H7 (cell line): ENCODE measurements at places on chromosomes 1 and 21.

GRCh38 chr1:26429721-26430120 is 2.4 kb upstream of the DHDDS start:
- peak; percentile 59 for DNase-seq

- DNase-seq = no peak
These were observed 96.0 kb upstream of the TRABD2B start for GRCh38 chr1:48093147-48093546.

DNA sequence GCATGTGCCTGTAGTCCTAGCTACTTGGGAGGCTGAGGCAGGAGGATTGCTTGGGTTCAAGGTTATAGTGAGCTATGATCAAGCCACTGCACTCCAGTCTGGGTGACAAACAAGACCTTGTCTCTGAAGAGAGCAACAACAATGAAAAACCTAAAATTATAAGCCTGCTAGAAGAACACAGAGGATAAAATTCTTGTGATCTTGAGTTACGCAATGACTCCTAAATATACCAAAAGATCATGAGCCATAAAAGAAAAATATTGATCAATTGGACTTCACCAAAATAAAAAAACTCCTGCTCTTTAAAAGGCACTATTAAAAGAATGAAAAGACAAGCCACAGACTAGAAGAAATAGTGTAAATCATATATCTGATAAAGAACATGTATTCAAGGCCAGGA is 22.3 kb downstream of the LDLRAD1 start:
- no peak for DNase-seq

DNA sequence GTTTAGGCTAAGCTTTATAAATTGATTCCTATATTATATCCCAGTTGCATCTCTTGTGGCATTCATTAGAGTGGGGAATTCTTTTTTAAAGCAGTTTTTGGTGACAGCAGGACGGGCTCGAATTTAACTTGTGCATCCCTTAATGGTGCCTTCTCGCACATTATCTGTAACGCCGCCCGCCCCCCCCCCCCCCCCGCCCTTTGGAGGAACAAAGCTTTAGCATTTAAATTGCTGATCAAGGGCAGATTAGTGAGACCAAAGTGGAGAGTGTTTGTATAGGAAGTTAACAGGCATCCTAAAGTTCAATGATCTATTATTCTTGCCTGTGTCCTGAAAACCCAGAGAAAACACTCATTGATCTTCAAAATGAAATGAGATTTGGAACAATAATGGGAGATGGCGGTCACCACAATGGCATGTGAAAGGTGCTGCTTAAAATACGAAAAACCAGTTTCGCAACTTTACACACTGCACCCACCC is 2.2 kb downstream of the LMO4 start:
- peak; percentile 53 for DNase-seq

GRCh38 chr21:38956856-38957571 is 151.3 kb downstream of the ETS2 start:
- no peak for DNase-seq

GRCh38 chr1:159509440-159510228 is 26.2 kb downstream of the OR10J5 start:
- DNase-seq = no peak

DNA sequence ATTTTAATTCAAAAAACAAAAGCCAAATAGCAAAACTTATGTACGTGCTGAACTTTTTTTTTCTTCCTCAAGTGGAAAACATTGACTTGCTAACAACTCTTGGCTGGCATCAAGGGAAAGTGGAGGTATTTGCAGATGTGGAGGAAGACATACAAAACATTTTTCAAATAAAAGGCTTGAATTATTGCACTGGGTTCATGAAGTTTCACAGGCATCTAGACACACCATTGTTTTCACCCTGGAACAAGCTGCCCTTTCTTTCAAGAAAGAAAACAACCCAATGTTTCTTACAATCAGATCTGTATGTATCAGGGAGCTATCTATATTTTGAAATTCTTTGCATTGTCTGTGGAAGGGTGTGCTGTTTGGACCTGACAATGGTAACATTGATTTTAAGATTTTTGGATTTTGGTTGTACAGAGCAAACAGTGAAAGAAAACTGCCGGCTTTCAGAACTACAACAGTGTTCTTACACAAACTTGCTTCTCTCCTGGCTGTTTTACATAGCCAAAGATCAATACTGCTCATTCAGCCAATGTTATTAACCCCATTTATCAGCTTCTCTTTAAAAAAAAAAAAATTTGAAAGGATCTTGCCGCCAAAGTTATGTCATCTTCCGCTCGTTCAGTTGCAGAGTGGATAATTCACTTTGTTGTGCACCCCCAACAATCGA is 187.7 kb upstream of the FOXD3 start:
- no peak for DNase-seq

- no peak for DNase-seq
These were observed 723.7 kb downstream of the RWDD3 start for GRCh38 chr1:95957748-95958147.

DNA sequence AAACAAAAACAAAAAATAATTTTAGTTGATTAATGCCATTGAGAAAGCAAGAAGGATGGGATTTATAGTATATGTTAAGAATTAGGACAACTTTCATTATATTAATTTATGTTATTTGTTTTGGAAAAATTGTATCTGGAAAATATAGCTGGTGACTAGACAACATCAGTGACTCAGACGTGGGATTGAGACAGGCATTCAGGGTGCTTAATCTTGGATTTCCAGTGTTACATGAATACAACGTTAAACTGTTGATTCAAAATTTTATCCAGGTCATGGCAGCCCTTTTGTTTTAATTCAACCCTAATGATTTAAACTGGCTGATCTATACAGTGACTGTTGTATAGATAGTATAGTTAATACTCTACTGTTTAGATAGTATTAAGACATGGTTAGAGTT is 827.1 kb upstream of the B3GALT2 start:
- DNase-seq = no peak

DNA sequence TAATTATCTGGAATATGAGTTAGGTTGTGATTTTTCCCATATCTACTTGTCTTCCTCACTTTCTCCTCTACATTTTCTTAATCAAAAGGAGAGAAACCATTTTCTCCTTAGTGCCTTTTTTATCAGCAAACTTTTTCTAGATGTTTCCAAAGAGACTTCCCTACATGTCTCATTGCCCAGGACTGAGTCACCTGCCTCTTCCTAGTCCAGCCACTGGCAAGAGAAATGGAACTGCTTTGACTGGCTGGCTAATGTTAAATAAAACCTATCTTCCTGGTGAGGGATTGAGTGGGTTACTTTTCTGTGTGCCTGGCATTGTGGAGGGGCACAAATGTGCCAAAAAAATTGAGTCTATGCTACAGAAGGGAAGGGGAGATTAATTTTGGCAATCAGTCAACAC is 52.1 kb upstream of the CD5L start:
- DNase-seq = no peak

GRCh38 chr1:161930064-161930463 is 93.6 kb downstream of the OLFML2B start:
- no peak for DNase-seq

DNA sequence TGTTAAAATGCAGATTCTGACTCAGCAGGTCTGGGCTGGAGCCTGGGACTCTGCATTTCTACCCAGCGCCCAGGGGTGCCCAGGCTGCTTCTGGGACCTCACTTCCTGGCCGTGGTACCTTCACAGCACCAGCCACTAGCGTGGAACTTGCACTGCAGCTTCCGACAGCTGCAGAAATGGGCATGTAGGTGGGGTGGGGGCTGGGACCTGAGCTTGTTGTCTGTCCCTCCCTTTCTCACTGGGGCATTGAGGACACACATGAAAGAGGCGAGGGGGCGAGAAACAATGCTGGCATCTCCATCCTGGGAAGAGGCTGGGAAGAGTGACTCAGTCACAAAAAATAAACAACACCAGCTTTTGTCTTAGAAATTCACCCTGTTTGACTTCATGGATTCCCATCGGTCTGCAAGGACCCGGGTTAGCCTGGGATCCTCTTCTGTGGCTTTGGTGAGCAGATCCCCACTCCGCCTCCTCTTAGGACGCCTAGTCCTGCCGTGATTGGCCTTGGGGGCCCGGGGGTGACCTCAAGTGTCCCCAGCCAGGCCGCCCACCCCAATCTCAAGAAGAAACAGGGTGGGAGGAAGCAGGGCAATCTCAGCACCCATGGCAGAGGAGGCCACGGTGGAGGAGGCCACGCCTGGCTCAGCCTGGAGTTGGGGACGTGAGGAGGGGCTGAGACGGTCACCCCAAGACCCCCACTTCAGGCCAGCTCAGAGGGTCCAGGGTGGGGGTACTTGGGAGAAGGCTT is 29.9 kb upstream of the POFUT2 start:
- DNase-seq = peak; percentile 66

- DNase-seq = peak; percentile 84
These were observed 3.9 kb downstream of the DMRTA2 start for GRCh38 chr1:50419192-50419906.

DNA sequence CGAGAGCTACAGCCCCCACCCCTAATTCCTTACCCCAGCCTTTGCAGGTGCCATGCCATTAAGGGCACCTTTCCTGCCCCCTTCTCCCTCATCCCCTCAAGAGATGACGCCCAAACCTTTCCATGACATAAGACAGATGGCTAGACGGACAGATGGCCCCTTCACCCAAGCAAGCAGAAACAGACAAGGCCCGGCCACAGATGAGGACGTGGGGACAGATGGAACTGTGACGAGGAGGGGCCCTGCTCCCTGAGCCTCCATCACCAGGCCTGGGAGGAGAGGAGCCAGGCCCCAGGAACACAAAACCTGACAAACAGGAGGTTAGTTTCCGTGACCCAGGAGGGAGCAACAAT is 24.7 kb upstream of the PEF1 start:
- DNase-seq = no peak

GRCh38 chr21:42148097-42148496 is 70.8 kb upstream of the ABCG1 start:
- DNase-seq = no peak

- DNase-seq = peak; percentile 95
These were observed 406 bp downstream of the HTR1D start for GRCh38 chr1:23216771-23217420.

- no peak for DNase-seq
These were observed 58.4 kb downstream of the SAMSN1 start for GRCh38 chr21:14487490-14488432.

GRCh38 chr21:45018131-45019075 is 56.0 kb upstream of the ADARB1 start:
- peak; percentile 76 for DNase-seq

DNA sequence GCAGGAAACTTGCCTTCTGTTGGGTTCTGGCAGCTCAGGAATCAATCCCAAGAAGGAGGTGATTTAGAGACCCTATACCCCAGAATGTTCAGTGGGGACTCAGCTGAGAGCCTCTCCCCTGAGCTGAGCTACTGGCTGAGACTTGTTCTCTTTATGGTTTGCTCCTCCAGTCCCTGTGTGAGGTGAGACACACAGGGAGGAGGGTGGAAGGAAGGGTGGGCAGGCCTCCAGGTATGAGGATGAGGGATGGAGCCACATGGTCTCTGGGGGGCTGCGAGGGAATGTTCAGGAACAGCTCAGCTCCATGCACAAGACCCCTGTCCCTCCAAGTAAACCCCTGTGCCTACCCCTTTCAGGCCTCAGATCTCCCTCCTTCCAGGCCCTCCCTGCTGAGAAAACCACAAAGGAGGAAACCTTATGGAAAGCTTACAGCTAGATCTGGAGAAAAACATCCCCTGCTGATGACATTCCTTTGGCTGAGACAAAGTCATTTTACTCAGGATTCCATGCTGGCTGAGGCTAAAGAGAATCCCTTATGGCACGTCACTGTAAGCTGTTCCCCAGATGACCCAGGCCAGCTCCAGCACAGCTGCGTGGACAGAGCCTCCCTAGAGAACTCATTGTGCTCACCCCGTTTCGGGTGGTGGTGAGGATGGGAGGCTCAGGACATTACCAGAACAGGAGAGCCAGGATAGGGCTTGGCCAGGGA is 91.5 kb upstream of the IPO9 start:
- DNase-seq = peak; percentile 76

GRCh38 chr1:73472810-73473209 is 725.2 kb downstream of the LRRIQ3 start:
- no peak for DNase-seq

DNA sequence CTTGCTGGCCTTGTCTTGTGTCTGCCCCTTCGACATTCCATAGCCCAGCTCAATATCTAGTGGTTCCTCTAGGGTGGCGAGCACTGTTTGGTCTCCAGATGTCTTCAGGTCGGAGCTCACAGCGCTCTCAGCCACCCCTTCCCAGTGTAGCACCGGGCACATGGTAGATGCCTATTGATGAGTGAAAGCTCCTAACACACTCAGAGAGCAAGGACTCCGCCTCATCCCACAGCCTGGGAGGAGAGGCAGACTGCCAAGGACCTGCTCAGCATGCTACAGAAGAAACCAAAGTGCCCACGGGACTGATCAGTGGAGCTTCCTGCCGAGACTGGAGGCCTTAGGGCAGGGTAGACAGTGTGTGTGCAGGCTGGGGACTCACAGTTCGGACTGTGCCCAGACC is 10.9 kb downstream of the PCSK9 start:
- no peak for DNase-seq

DNA sequence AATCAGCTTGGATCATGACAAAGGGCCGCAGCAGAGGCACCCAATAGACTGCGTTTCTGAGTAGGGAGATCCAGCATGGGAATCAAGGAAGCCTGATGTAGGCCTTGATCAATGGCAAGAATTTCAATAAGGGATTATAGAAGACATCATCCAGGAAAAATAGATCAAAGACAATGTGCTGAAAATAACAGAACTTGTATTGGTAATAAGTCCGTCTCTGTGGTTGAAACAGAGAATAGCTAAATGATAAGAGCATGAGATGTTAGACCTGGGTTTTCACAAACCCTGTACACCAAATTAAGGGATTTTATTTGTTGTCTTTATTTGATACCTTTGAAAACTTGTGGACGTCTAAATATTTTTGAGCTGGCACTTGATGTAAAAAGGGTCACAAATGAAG is 228.0 kb upstream of the SGIP1 start:
- no peak for DNase-seq

DNA sequence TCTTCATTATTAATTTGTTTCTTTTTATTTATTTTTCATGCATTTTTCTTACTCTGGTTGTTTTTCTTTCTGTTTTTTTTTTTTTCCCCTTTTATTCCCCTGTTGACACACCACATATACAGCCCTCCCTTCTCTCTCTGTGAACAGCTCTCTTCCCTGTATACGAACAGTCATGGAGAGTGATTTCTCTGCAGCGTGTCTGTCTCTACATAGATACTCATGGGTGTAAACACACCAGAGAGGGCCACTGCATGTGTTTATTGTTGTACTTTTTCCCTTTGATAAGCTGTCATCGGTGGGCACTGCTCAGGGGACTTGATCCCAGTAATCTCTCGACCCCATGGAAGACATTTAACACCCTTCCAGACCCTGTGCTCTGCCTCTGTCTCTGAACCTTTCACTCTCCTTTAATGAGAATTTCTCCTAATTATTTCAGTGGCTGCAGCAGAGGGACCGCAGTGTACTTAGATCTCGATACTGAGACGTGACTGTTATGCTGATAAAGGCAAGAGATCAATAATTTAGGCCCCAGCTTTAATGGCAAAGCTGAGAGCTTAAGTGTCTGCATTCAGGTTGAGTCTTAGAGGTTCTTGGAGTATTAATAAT is 113.1 kb downstream of the PBX1 start:
- DNase-seq = no peak
